Retina (tissue), 1 donor: ENCODE measurements at places on chromosomes 16 and 17.

- DNase-seq, result peak; percentile 40
Observed at GRCh38 chr17:66953630-66954020, 10.9 kb upstream of the CACNG4 start.

- no peak for DNase-seq
Observed at GRCh38 chr16:62105244-62105643, 69.0 kb upstream of the CDH8 start.

- no peak for DNase-seq
Observed at GRCh38 chr16:102060-102855, 24.2 kb downstream of the MPG start.

- peak; percentile 78 for DNase-seq
Observed at GRCh38 chr17:39863918-39864746, at the start of gene IKZF3. Gene IKZF3 (minus strand): TSS chr17:39864312. CDS start chr17:39864126, 186 bp downstream.

DNA sequence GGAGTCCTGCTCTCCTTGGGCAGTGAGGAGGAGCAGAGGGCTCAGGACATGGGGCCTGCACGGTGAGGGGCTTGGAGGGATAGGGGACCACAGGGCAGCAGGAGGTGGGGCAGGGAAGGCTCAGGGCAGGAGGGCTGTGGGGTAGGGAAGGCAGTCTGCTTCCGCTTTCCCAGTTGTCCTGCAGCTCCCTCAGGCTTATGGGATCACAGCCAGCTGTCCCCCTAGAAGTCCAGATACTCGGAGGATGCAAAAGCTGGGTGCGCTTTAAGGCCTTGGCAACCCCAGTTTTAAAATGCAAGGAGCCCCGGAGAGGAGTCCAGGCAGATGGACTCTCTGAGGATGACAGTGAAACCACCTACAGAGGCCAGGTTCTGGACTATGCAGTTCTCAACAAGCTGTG, 299.1 kb upstream of the FOXF1 start:
- no peak for DNase-seq

- no peak for DNase-seq
Observed at GRCh38 chr17:82435103-82435502, 15.4 kb downstream of the CYBC1 start.

GRCh38 chr17:33196883-33197282, 96.2 kb downstream of the ASIC2 start:
- no peak for DNase-seq

GRCh38 chr17:28928061-28928460, 23.3 kb downstream of the PHF12 start:
- no peak for DNase-seq

GRCh38 chr17:67700037-67700724, 17.6 kb upstream of the NOL11 start:
- DNase-seq, result peak; percentile 6

- DNase-seq, result no peak
Observed at GRCh38 chr16:10502776-10503175, 77.6 kb downstream of the EMP2 start.

- DNase-seq, result peak; percentile 15
Observed at GRCh38 chr16:29974291-29975133, 844 bp downstream of the TAOK2 start.

- no peak for DNase-seq
Observed at GRCh38 chr17:13702266-13702665, 100.5 kb upstream of the HS3ST3A1 start.

DNA sequence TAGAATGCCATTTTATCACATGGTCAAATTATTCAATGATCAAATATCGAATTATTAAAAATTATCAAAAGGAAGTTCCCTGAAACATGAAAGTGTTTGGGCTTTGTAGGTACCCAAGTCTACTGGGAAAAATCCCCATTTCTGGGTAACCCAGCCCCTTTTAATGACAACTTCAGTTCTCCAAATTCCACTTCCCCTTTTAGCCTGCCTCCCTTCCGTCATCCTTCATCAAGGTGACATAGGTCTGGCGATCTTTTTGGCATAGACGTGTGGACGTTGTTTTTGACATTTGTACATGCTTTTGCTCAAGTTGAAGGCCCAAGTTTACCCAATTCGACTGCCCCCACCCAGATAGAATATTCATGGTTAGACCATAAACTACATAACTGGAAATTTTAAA, 660.9 kb downstream of the MAF start:
- DNase-seq, result no peak
